Breast epithelium (tissue), 4 donors: ENCODE measurements at places on chromosomes 12 and 14. TPM values are rescaled to one million over a fixed set of nuclear protein-coding genes. Genes with fewer than 3 reads are reported as not detected.

- no peak for DNase-seq
Measured at GRCh38 chr14:77730976-77731497, 23.1 kb downstream of the SLIRP start.

DNA sequence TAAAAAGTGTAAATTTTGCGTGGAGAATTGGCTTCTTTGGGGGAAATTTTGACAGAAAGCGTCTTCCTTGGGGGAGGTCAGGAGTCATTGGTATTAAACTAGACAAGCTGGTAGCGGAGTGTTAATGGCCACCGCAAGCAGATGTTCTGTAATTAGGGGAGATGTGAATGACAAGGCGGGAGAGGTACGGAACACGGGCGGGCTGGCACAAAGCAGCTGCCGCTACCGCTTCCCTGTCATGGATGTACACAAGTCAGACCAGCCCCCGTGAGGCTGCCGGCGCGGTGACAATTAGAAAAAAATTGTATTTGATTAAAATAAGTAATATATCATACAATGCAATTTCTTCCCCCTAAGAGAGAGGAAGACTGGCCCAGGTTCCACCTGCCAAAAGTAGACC lies 501.6 kb downstream of the VRK1 start:
- no peak for DNase-seq

- no peak for DNase-seq
Measured at GRCh38 chr12:129393357-129393937, 510.4 kb downstream of the TMEM132D start.

The C1RL gene
- total RNA-seq, result 138 TPM

DNA sequence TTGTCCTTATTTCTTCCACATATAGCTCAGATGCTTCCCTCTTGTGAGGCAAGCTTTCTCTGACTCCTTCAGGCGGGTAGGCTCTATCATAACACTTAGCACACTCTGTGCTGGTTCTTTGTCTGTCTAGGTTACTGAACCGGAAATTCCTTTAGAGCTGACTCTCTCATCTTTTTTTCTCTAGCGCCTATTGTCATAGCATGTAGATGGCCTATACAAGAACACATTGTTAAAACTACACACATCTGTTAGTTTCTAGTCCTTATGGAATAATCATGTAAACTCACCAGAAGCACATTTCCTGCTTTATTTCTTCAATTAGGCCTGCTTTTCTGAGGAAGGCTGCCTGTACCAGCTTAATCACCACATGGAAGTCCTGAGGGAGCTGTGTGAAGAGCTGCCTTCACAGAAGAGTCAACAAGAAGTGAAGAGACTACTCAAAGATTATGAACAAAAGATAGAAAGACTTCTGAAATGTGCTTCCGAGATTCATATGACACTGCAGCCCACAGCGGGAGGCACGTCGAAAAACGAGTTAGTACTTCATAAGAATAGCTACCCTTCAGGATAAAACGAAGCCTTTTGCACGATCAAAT lies 143.9 kb downstream of the SYNE2 start:
- no peak for DNase-seq

GRCh38 chr12:111643427-111643826 lies 42.3 kb downstream of the BRAP start:
- no peak for DNase-seq
